Activated effector memory CD4-positive, alpha-beta T cell treated with anti-CD3 and anti-CD28 coated beads, Interleukin-2, amount 50 U/mL, for 16 hours (primary cell): ENCODE measurements at places on chromosomes 4 and X.

DNA sequence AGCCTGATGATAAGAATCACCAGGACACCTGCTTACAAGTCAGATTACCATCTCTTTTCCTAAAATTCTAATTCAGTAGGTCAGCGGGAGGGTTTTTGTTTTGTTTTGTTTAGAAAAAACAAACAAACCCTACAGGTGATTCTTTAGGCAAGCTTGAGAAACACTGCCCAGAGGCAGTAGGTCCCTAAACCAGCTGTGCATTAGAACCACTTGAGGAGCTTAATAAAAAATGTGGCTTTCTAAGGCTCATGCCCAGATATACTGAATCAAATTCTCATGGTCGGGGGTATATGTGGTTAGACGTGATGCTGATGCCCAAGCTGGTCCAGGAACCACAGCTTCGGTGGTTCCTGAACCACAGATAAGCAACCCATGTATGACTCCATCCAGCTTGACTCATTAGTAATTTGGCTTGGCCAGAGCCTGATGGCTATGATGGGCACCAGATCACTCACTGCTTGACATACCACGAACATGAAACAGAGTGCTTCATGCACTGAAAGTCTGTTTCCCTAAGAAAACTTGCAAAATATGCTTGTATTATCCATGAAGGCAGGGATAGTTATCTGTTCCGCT is 338.1 kb upstream of the F9 start:
- no peak for DNase-seq

- no peak for DNase-seq
Observed at GRCh38 chr4:3112201-3112600, 37.7 kb downstream of the HTT start.

DNA sequence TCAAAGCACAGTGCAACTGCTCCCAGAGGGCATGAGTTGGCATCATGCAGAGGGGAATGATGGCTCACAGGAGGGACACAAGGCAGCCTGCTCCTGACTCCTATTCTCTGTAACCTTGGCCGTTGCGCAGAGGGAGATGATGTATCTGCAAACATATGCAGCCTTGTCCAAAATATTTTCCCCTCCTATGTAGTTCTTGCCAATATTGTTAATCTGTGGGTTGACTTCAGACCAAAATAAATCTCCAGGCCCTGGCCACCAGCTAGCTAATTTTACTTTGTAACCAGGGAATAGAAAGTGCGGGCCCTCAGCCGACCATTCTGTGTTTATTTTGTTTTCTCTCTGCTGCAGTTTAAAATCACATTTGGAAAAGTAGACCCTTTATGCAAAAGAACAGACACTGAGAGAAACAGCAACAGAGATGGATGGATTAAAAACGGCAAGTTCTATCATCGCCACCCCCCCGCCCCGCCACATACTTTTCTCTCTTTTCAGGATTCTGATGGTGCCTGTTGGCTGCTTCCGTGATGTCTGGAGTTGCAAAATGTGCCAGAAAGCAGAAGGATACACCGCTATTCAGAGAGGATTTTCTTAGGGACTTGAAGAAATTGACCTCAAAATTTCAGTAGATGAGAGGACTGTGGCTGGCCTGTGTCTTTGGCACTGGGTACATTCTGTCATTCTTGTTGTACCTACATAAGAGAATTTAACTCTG is 185.3 kb upstream of the BCOR start:
- no peak for DNase-seq

DNA sequence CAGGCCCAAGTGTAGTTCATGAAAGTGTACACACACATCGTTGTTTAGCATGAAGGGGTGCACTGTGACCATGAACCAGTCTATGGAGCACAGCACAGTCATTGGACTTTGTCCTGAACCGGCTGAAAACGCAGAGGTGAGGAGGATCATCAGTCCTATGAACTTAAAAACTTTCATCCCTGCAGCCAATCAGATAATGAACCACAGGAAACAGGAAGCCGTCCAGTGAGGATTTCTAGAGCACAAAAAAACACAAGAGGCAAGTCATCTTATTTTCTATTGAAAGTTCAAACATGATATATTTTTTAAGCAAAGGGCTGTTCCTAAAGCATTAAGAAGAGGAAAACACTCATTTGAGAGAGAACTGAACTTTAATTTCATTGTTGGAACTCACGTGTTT is 91.8 kb downstream of the PLAC1 start:
- no peak for DNase-seq

DNA sequence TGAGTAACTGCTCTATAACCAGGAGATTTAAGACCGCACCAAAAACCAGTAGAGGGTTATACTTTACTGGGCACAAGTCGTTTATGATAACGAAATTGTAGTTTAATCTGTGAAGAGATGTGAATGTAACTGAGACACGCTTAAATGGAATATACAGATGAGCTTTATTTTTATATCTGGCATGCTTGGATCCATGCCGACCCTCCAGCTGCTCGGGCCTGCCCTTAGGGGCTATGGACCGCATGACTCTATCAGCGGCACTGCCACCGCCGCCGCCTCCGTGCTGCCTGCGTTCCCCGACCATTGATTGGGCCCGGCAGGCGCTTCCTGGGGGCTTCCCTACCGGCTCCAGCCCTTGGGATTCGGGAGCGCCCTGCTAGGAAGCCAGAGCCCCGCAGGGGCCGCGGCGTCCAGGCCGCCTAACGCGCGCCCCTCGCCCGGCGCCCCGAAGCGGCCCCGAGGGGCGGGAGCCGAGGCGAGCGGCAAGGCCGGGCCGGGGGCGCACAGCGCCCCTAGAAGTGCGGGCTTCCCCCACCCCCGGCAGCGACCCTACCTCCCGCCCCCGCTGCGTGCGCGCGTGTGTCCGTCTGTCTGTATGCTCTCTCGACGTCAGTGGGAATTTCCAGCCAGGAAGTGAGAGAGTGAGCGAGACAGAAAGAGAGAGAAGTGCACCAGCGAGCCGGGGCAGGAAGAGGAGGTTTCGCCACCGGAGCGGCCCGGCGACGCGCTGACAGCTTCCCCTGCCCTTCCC is at the start of gene NFKB1:
TSS of gene NFKB1 (plus strand) at position 664 of the 751 bp plus-strand sequence. CDS start 24,160 bp downstream, outside the sequence.
- peak; percentile 93 for DNase-seq

GRCh38 chr4:53049528-53049927 is 187.4 kb downstream of the RASL11B start:
- no peak for DNase-seq

DNA sequence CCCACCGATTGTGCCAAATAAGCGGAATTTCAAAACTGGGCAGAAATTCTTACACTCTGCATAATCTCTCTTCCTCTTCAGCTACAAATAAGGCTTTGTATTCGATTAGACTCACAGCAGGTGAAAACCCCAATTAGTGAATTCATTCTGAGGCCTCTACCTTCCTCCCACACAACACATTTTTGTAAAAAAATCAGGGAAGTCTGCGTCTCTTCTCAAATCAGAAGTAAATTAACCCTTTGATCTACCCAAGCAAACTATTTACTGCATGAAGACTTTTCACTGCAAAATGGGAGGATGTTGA is 200.6 kb upstream of the FTHL17 start:
- no peak for DNase-seq

- DNase-seq, result no peak
Observed at GRCh38 chr4:153409924-153410501, 56.1 kb upstream of the TMEM131L start.

DNA sequence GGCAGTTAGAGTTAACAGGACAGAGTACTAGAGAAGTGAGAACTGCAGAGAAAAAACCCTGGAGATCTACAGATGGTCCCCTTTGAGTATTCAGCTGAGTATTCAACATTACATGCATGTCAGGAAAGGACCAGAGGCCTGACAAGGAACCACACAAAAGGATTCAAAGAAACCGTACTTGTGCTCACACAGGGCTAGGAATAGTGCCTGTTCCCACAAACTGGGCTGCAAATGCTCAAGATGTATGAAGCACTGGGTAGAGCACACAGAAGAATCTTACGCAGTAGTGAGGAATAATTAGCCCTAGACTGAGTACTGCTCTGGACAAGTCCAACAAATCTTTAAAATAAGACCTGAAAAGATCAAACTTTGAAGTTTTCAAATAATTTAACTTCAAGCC is 17.6 kb downstream of the PTPN13 start:
- DNase-seq, result no peak

DNA sequence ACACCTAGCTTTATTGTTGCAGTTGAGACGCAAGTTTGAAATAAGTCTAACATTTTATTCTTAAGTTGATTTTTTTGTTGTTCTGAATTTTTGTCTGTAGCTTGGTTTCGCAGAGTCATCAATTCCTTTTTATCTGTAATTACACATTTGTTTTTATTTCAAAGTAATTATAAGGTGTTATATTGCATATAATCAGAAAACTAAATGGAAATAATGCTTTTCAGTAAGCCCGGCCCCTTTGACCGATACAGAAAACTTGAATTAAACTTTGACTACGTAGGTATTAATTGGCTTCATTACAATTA is 2.1 kb downstream of the KDM6A start:
- no peak for DNase-seq

GRCh38 chrX:17833954-17834353 is 27.1 kb downstream of the RAI2 start:
- no peak for DNase-seq

GRCh38 chr4:162770761-162771490 is 395.8 kb downstream of the NAF1 start:
- no peak for DNase-seq

- DNase-seq, result no peak
Observed at GRCh38 chr4:75723163-75724065, 963 bp upstream of the USO1 start.

DNA sequence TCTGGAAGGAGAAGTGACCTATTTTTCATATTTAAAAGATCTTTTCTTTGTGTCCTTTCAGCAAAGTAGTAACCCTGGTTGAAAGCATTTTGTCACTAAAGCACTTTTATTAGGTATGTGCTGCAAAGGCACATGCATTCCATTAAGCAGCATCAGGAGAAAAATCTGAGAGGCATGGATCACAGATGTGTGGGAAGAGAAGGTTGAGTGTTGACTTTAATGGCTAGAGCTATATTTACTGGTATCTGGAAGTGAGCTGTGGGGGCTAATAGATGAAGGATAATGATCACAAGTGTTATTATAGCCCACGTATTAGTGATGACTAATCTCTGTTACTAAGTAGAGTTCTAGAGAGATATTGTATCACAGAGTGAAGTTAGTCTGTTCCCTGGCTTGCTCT is 1520.7 kb downstream of the ARAP2 start:
- DNase-seq, result no peak

GRCh38 chr4:2931512-2932301 is 31.5 kb downstream of the NOP14 start:
- peak; percentile 83 for DNase-seq

DNA sequence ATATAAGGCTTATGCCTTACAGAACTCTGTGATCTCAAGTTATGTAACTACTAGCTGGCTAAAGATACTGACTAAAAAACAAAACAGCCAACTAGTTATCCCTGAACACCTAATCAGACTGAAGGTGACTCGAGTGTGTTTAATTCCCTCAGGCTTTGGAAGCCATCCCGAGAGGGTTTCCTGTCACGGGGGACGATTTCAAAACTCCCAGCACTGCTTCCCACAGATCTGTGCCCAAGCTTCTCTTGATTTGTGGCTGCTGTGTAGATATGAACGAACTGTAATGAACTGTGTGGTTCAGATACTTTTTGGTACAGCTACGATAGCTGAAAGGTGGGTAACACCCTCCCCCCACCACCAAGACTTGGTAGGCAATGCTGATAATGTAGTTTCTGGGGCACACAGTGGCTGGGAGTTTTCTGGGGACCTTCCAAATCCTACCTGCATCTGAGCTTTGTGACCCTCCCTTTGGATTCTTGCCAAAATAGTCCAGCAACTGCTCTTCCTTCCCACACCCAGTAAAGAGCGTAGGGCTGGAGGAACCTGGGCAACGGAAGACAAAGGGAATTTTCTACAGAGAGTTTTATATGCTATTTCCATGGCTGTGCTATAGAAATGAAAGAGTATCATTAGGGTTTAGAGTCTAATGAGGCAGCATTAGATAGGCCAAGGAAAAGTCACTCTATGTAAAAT is 148.8 kb downstream of the MGST2 start:
- DNase-seq, result no peak

GRCh38 chr4:173821036-173821435 is 291.0 kb upstream of the HAND2 start:
- no peak for DNase-seq

DNA sequence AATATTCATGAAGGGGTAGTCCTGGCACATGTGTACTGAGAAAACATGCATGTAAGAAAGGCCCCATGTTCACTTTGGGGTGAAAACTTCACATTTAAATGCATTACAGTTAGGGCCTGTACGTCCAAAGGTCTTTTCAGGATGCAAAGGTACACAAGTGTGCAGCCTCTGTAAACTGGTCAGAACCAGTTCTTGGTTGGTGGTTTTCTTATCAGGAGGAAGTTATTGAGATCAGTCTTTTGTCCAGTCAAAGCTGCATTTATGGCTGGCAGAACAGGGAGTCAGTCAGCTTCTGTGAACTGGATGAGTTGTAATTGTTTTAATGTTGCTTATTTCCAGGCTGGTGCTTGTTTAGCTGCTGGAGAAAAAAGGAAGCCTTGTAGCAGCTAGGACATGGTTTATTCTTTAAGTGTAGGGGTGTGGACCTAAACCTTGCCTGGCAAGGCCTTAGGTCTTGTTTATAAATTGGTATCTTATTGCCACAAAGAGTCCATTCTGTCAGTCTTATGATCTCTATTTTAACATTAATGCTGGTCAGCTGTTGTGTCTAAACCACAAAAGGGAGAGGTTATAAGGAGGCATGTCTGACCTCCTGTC is 1906.6 kb upstream of the TENM3 start:
- DNase-seq, result no peak

GRCh38 chr4:106247600-106247999 is 68.4 kb downstream of the TBCK start:
- DNase-seq, result no peak

- DNase-seq, result no peak
Observed at GRCh38 chr4:38075370-38076152, 115.4 kb downstream of the PTTG2 start.

DNA sequence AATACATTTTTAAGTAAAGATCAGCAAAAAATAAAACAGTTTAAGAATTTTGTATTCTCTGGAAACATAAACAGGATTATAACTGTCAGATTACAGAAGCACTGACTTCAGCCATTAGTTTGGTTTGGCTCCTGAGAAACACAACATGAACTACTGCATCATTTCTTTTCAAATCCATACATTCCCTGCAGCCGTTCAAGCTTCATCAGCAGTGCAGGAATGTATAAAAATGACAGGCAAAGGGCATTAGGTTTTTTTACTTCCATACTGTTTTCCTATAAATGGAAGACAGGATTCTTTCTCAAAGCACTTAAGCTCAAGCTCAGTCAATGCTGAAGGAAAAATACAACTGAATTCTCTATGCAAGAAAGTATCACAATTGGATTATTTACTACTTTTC is 4.2 kb upstream of the MAB21L2 start:
- no peak for DNase-seq

DNA sequence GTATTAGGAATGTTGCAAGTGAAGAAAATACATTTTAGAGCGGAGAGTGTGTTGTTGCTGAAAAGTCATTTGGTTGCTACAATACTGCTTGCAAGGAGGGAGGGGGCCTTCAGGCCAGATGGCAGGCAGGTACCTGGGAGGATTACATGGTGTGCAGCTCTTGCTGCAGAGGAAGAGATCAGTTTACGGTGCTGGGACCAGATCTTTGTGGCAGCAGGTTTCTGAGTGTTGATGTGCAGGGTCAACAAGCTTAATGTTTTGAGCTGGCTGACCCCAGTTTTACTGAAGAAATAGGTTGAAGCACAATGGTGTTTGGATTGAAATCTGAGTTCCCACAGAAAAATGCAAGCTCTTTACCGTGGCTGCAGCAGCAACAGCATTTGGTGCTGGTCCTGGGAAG is 96.4 kb upstream of the DDIT4L start:
- DNase-seq, result no peak
